ENCODE measurements at places on chromosomes 12 and 14.

DNA sequence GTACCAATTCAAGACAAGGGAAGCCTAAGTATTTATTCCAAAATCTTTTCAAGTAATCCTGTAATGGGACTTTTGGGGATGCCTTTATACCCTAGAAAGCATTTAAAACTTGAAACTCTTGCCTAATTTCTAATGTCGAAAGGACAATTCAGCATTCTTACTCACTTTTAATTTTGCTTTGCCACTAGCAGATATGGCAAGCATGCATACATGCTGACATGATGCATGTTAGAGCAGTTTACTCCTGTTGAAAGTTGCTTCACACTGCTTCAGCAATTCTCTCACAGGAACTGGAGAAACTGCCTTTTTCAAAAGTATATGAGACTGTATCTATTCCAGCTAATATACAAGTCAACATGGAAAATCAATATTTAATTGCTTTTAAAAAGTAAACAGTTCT is 79.9 kb downstream of the TAOK3 start:
- DNase-seq, result no peak

GRCh38 chr12:53805067-53805466 is 53.3 kb upstream of the CISTR start:
- DNase-seq, result no peak

DNA sequence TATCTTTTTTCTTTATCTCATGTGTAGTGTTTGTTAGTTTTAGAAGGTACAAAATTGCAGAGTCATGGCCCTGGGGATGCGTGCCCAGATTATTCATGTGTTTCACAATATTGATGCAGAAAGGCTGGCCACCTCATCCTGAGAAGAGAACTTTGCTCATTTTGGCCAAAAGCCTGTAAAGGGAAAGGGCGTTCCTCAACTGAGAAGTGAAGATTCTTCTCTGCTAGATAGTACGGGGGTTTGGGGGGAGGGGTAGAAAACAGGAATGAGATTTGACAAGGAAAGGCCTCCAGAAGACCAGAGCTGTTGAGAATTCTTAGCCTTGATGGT is 1.7 kb downstream of the MGST1 start:
- no peak for DNase-seq

DNA sequence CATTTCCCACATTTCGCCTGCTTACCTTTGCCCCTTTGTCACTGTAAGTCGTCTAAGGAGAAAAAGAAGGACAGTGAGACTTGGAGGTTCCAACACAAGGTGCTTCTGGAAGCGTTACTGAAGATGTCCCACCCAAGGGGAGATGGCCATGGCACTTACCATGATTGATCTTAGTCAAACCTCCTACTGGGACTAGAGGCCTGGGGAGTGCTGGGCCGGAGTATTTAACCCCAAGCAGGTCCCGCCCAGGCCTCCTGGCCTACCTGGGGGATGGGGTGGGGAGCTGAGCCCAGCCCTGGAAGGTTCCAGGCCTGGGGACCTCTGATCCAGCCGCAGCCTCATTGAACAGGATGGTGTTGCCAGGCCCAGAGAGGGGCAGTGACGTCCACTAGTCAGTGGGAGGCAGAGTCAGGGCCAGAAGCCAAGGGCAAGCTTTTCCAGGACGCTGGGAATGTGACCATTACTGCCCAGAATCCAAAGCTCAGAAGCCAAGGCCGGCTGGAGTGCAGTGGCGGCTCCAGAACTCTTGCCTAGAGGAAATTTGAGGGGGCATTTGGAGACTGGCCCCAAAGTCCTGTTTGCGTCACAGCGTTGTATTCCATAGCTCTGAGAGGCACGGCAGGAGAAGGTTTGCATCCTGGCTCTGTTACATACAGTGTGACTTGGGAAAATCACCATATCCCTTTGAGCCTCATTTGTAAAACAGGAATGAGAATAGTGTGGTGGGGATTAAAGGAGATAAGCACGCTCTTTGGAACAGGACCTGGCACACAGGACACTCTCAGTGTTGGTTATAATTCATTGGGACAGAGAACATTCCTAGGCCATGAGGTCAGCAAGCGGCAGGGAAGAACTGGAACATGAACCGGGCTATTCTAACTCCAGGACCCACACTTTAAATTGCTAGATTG is at the start of gene HPD:
Gene HPD (minus strand): TSS at position 198 of the 911 bp plus-strand sequence. CDS start 36 bp downstream, at position 162.
- no peak for DNase-seq

DNA sequence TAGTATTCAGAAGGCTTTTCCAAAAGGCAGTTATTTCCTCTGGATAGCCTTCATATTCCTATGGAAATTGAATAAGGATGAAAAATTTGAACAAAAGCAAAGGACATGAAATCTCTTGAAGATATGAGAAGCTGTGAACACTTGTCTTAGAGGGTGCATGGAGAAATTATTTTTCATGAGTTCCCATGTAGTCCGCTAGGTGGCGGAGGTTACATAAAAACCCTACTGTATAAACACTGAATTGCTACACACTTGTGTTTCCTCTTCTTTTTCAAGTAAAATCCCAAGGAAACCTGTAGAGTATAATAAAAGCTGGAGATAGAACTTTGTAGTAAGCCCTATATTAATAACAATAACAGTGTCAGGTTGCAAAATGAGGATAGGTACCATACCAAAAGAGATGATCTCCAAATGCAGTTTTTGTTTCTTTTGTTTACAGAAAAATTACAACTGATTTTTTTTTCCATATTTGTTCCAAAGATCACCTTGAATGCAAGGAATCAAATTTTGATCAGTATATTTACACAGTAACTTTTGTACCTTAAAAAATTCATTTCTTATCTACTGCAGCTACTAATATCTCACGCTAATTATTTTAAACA is 37.8 kb upstream of the OR4E1 start:
- peak; percentile 29 for DNase-seq

DNA sequence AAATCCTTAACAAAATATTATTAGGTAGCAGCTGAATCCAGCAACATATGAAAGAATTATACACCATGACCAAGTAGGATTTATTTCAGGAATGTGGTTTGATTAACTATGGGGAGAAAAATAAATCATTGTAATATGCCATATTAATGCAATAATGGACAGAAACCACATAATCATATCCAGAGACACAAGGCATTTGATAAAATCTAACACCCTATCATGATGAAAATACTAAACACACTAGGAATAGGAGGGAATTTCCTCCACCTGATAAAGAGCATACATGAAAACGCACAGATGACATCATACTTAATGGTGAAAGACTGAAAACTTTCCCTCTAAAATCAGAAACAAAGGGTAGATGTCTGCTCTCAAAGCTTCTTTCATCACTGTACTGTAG is 238.9 kb downstream of the PHLDA1 start:
- no peak for DNase-seq

GRCh38 chr12:20451761-20452160 is 83.4 kb downstream of the PDE3A start:
- no peak for DNase-seq

GRCh38 chr14:96250485-96250884 is 5.5 kb upstream of the BDKRB1 start:
- no peak for DNase-seq

DNA sequence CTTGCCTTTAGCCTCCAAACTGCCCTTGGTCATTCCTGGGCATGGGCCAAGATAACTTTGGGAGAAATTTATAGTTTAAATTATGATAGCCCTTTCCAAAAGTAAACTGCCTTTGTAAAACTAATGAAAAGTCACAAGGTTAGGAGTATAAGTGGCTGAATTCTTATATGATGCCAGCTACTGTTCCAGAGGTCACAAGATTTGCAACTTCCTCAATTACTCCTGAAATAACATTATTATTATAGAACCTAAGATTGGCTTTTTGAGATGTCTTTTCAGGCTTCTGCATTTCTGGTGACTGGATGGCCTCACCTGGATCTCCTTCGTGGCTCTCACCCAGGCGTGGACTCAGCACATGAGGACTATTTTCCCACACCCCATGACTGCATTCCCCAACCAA is 55.0 kb downstream of the OSBPL8 start:
- DNase-seq, result no peak

DNA sequence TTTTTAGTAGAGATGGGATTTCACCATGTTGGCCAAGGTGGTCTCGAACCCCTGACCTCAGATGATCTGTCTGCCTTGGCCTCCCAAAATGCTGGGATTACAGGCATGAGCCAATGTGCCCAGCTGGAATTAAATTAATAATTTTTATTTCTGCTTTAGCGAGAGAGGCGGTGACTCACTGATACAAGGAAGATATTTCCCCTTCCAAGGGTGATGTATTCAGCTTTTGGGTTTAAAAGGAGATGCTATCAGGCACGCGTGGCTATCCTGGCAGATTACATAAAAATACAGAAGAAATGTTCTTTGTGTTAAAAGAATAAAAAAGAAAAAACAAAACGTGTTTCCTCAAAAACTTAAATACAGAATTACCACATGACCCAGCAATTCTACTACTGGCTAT is 12.4 kb upstream of the P2RX7 start:
- DNase-seq, result no peak

DNA sequence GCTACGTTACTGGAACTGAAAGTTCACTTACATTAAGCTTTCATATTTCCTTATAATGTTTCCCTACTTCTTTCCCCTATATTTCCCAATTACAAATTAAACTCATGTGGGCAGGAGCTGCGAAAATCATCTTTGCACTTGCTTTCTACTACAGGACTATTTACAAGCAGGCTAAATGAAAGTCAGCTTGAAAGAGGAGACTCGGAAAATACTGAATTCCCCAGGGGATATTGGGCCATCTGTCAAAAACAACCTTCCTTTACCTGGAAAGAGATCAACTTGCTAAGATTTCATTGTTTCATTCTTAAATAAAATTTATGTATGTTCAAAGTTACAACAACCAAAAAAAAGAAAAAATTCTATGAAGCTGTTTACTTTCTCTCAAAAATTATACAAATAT is 92.8 kb upstream of the BBS10 start:
- no peak for DNase-seq

GRCh38 chr12:49233842-49234526 is 30.9 kb upstream of the TUBA1C start:
- DNase-seq, result peak; percentile 5

DNA sequence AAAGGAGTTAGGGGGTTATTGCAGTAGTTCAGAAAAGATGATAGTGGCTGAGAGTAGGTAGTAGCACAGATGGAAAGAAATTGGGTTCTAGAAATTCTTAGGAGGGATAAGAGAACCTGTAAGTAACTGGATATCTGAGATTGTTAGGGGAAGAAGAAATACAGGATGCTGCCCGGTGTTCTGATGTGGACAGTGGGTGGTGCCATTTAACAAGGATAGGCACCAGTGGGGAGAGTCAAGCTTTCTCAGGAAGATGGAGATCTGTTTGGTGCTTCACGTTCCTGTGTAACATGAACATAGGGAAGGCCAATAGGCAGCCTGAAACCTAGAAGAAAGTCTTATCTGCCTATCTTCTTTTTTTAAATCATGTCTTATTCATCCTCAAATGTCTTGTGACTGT is 245.9 kb downstream of the NPAS3 start:
- no peak for DNase-seq

- no peak for DNase-seq
Measured at GRCh38 chr12:3182426-3182825, 105.2 kb downstream of the TSPAN9 start.

GRCh38 chr12:12779007-12779406 is 6.5 kb upstream of the APOLD1 start:
- DNase-seq, result no peak

GRCh38 chr14:52954346-52955214 is 3.7 kb upstream of the FERMT2 start:
- no peak for DNase-seq

- DNase-seq, result peak; percentile 91
Measured at GRCh38 chr12:14961466-14962152, at the start of gene ARHGDIB. Gene ARHGDIB, minus strand, starts transcription at chr12:14961601. Its CDS starts 10,889 bp downstream, at chr12:14950712.

- no peak for DNase-seq
Measured at GRCh38 chr12:127810041-127810440, 456.9 kb upstream of the TMEM132C start.

DNA sequence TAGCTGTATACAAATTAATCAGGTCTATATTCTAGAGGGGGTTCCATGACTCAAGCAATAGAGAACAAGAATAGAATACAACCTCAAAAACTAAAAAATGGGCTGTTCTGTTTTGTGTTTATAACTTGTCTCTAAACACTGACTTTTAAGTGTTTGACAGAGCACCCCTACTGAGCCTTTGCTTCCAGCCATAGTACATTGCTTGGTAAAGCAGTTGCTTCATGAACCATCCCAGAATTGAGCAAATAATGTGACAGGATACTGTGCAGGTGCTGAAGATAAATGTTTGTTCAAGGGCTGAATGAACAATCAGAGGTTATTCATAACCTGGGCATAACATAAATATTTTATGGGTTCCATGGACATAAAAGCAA is 11.5 kb downstream of the SPTSSA start:
- DNase-seq, result no peak

GRCh38 chr14:35403114-35403602 is 1.4 kb downstream of the NFKBIA start:
- no peak for DNase-seq

DNA sequence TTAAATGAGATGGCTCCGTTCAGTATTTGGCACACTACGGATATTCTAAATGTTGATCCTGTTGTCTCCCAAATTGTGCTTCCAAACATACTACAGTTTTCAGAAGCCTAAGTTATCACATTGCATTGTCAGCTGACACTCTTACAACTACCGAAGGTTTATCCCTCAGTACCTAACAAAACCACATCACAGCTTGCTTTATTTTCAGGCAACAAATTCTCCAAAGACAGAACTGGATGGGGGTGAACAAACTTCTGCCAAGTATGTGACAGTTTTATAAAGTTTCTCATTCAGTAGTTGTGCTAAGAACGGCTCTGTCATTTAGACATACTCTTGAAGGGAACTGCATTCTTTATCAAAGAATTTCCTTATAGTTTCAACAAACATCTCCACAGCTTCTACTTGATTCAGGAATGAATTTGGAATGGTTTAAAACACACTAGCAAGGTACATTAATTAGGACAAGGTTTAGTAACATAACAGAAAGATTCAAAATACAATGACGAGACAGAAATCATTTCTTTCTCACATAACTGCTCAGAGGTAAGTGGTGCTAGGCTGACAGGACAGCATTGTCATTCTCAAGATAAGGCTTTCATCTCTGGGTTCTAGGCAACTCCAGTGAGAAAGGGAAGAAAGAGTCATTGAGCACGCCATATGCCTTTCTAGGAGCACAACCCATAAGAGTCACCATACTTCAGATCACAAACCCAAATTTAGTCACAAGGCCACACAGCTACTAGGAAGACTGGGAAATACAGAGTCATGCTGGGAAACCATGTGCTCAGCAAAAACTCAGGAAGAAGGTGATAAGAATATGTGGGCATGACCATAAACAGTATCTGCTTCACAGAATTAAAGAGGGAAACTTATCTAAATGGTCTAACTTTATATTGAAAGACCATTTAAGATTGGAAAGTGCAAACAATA is 100.7 kb downstream of the DUSP6 start:
- DNase-seq, result no peak

GRCh38 chr14:89040080-89040459 is 215.6 kb downstream of the TTC8 start:
- no peak for DNase-seq

- no peak for DNase-seq
Measured at GRCh38 chr12:115895247-115895646, 382.2 kb downstream of the MED13L start.

Measured in CD4-positive, alpha-beta T cell treated with Interleukin-6 at 100 ng/mL for 8 hours (primary cell).